ENCODE measurements at places on chromosomes 16 and 17. TPM values are rescaled to one million over a fixed set of nuclear protein-coding genes. Genes with fewer than 3 reads are reported as not detected.

DNA sequence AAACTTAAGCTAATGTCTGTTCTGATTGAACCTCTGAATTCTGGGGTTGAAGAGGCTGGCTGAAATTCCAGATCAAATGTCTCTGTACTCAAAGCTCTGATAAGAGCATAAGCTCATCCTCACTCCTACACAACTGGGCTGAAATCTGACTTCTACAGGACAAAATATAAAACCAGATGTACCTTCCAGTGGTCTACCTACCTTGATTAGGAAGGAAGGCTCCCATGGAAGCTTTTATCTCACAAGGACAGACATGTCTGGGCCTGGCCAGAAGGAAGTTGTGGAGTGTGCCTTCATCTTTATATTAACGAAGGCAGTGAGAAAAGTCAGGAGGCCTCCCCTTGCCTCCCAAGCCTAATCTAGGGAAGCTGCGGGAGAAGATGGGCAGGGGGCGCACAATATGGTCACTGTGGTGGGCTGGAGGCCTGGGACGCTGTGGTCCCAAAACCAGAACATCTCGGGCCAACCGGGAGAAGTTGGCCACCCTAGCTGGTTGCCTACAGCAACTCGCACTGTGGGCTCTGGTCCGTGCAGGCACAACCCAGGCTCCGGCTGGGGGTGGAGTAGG, 55.6 kb upstream of the LRRC37A3 start:
- DNase-seq = no peak

GRCh38 chr16:24729951-24730815, 732 bp downstream of the TNRC6A start:
- DNase-seq = peak; percentile 9

DNA sequence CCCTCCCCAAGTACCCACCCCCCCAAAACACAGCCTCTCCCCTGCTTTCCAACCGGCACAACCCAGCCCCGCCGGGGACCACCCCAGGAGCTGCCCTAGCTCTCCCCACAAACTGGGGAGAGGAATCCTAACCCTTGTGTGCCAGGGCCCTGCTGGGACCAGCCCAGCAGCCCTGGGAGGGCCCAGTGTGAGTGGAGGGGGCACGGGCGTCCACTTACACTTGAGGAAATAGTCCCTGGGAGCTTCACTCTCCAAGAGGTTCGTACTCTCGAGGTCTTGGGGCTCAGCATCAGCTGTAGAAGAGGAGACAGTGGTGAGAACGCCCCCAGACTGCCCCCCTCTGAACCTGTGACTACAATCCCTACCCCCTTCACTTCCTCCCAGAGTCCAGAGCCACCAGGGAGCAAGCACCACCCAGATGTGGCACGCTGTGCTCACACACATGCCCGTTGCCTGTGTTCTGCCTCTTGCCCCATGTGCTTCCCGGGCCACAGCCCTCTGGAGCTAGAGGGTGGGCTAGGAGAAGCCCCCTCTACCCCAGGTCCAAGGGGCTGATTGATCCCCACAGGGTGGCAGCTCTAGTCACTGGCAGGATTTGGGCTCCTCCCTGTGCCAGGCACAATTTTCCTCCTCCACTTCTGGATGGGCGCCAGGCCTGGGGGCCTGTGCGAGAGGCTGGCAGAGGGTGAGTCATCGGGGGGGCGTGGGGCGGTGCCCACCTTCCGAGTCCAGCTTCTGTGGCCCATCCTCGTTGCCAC, 3.0 kb downstream of the TRIM47 start:
- DNase-seq = no peak

GRCh38 chr16:65739518-65739917, 617.7 kb upstream of the CDH11 start:
- DNase-seq = no peak

GRCh38 chr16:85940214-85940613, 41.3 kb downstream of the IRF8 start:
- no peak for DNase-seq

DNA sequence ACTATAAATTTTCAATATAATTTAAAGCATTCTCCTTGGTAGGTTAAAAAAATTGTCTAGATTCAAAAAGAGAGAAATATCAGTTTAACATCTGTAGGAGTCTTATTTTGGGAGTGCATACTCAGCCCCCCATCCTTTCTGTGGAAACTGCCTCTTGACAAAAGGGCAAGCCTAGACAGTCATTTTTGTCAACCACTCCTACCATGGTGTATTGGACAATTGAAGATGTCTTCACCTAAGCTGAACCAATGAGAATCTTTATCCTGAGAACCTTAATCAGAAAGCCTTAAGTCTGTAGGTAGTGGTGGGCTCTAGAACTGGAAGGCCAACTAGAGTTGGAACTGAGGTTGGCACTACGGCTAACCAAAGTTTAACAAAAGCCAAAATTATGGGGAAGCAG, 65.7 kb upstream of the MED13 start:
- no peak for DNase-seq

GRCh38 chr16:11097787-11098167, 153.4 kb downstream of the CLEC16A start:
- DNase-seq = no peak

- DNase-seq = no peak
These were observed 181.4 kb downstream of the MAF start for GRCh38 chr16:79419148-79419547.

- no peak for DNase-seq
These were observed 142.2 kb upstream of the GSE1 start for GRCh38 chr16:85470873-85471272.

- no peak for DNase-seq
These were observed 402.4 kb downstream of the ZFHX3 start for GRCh38 chr16:72645538-72645937.

DNA sequence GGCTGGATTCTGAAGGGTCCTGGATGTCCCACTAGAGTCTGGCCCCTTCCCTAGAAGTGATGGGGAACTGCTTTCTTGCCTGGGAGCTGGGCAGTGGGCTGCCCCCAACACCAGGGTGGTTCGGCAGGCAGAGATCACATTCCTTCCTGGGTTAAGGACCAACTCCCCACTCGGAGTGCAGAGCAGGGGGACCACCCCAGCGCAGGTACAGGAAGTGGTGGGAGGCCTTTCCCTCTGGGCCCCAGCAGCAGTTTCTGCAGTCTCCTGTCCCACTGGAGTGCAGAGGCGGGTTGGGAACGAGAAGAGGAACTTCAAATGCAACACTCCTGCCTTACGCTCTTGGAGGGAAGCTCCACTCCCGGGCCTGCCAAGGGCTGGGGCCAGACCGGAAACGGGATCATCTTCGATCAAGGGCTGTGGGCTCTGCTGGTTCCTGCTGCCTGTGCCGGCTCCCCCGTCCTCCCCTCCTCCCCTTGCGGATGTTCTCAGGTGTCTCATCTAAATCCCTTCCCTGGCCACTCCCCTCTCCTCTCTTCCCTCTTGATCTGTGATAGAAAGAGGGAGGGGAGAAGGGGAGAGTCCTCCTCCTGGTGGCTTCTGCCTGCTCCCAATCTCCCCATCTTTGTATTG, 9.0 kb upstream of the NGFR start:
- DNase-seq = no peak

GRCh38 chr17:43199633-43200032, 12.0 kb upstream of the TMEM106A start:
- DNase-seq = no peak

- peak; percentile 28 for DNase-seq
These were observed 520 bp downstream of the JPT2 start for GRCh38 chr16:1678500-1679098.

GRCh38 chr16:56196381-56196780, 5.1 kb downstream of the GNAO1 start:
- DNase-seq = no peak

DNA sequence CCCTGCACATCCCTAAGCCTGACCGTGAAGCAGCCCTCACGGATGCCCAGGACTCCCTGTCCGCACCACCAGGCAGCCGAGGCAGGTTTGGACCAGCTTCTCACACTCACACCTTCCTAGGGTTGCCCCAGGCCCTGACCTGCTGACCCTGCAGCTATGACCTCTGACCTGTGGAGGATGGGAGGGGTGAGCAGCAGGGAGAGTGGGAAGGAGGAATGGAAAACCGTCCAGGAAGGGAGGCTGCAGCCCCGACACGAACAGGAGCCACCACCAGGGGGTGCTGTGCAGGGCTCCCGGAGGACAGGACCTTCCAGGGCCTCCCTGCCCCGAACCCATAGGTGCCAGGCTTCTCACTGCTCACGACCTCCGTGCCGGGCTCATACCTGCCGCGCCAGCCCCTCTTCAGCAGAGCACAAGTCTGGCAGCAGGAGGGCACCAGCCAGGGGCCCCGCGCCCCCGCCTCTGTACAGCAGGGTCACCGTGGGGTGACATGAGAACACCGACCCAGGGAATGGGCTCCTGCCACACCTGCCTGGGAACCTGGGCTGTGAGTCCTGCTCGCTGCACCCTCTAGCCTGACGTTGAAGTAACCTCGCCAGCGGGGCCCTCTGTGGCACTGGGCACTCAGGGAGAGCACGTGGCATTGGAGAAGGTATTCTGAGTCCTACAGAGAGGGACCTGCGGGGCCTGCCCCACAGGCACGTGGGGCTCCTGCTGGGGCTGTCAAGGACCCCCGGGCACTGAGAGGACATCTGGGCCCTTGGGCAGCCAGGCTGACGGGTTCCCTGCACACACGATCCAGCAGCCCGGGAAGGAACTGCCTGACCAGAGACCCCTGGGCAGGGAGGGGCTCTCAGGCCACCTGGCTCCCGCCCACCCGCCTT, 37.6 kb downstream of the CTU2 start:
- peak; percentile 67 for DNase-seq

The PPM1E gene
- 0.14 TPM for total RNA-seq

The NQO1 gene
- total RNA-seq = 7.6 TPM

The WNK4 gene
- total RNA-seq = 0.05 TPM

The GNG13 gene
- not detected for total RNA-seq

The KRTAP3-1 gene
- total RNA-seq = not detected

The DHRS7C gene
- 0.24 TPM for total RNA-seq

The ARMC5 gene
- total RNA-seq = 8.2 TPM

The DNAAF8 gene
- 0.38 TPM for total RNA-seq

The CCL7 gene
- total RNA-seq = 0.47 TPM

All from thymus (tissue), 14 donors.